ENCODE measurements at places on chromosomes 5 and 9.

DNA sequence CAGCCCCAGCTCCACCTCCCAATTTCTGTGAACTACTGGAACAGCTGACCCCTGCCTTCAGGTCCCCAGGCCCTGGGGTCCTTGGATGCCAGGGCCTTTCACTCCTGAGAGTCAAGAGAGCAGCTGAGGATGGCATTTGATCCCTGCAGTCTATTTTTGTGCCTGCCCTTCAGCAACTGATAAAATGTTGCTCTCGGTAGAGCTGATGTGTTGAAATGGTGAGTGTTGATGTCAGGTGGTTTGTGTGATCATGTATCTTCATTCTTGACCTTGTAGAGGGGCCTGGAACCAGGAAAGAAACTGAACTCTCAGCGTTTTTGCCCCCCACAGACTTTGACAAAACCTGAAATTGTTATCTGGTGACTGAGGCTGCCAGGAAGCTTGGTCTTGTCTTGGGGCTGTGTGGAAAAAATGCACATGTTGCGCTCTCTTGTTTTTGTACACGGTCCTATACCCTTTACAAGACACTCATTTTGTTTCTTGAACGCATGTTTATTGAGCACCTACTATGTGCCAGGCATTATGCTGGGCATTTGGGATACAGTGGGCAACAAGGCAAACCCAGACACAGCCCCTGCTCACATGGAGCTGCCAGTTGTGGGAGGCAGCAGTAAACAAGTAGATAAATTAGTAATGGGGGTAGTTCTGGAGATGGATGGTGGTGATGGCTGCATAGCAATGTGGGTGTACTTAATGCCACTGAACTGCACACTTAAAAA lies 78.3 kb downstream of the PPARGC1B start:
- no peak for DNase-seq

DNA sequence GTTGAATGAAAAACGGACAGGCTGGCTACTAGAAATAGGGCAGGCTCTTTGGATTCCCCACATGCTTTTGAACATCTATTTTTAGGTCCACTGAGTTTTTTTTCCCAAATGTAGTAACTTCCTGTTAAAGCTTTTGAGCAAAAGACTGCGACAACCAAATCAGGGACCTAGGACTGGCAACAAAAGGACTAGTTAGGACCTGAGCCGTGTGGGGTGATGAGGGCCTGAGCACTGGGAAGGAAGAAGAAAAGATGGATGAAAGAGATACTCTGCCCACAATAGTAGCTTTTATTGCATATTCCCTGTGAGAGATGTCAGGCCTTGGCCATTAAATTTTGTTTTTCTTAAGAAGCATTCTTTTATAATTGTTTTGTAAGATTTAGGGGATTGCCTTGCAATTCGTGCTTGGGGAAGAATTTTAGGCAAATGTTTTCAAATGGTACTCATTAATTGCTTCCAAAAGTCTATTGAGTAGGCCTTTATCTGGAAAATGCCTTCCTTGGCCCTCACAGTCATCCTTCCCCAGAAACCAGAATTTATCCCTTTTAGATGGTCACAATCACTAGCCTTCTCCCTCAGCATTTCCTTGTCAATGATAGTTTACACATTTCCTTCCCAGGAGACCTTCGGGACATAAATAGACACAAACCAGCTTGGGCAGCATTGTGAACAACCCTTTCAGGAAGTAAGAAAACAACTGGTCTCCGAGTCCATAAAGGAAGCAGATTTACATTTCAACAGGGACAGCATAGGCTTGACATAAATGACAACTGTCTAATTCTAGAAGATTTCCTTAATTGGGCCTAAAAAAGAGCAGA lies 166.5 kb downstream of the RMI1 start:
- DNase-seq = no peak

DNA sequence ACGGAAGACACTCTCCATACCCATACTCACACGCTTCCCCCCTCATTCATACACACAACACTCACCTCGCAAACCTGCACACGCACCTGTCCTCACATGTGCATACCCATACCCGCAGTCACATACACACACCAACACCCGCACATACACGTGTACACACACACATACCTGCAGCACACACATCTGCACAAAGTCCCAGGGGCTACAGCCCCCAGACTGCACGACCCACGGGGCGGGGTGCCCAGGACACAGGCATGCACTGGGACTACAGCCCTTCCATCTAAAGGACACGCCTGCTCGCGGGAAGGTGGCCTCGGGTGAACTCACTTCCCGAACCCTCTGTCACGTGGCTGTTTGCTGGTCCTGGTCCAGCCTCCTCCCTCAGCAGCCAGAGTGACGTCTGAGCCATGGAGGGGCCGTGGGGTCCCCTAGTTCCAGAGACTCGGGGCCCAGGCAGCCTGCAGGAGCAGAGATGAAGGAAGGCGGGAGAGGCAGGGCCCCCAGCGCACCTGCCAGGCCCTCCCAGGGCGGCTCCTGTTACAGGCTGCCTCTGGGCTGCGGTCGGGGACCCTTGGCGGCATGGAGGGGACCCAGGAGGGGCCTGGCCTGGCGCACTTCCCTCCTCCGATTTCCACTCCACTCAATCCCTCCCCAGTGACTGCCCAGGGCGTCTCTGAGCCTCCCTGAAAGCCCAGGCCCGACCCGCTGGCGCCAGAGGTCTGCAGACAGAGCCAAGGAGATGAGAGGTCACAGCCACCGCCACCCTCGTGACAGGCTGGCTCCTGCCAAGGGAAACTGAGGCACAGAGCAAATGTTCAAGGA lies 8.1 kb downstream of the SLC12A7 start:
- no peak for DNase-seq

DNA sequence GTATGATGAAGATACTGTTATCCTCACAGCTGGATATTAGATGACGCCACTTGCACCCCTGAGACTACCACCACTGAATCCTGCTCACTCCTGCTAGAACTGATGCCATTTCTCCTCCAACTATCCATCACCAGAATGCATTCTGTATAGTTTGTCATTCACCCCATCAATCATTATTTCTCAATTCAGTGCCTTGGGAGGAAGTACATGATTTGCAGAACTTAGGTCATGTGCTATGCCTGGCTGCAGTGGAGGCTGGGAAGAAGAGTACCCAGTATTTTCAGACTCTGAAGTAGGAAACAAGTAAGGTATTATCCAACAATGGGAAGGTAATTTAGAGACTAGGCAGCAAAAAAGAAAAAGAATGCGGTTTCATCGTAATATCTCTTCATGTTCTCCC lies 26.2 kb upstream of the HSD17B4 start:
- DNase-seq = no peak

- peak; percentile 52 for DNase-seq
These were observed 267.0 kb upstream of the TYRP1 start for GRCh38 chr9:12425878-12426864.

DNA sequence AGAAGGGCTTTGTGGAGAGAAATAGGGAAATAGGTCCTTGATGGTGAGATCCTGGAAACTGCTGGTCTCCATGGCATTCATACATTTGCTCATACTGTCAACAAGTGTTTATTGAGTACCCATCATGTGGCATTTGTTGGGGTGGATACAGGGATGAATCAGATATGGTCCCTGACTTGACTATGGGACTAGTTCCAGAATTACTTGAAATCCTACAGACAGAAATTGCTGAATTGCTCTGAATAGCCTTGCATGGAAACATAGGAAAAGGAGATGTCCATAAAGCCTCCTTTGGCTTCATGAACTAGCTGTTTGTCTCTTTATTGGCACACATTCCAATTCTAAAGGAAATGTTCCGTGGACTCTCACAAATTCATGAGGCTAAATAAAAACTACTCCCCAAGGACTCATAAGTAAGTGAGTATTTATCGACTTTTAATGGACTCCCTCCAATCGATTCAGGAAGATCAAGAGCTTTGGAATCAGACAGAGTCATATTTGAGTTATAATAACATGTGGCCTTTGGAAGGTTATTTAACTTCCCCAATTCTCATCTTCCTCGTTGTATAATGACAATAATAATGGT lies 122.4 kb upstream of the C6 start:
- no peak for DNase-seq
